ENCODE measurements at places on chromosomes 5 and 9.
A peak's percentile ranks its signal among the peaks of the same experiment; 100 is the strongest.

GRCh38 chr9:113307396-113307975 lies 4.3 kb upstream of the RNF183 start:
- DNase-seq = no peak

- peak; percentile 45 for DNase-seq
These were observed 665 bp downstream of the TCF7 start for GRCh38 chr5:134114886-134115805.

DNA sequence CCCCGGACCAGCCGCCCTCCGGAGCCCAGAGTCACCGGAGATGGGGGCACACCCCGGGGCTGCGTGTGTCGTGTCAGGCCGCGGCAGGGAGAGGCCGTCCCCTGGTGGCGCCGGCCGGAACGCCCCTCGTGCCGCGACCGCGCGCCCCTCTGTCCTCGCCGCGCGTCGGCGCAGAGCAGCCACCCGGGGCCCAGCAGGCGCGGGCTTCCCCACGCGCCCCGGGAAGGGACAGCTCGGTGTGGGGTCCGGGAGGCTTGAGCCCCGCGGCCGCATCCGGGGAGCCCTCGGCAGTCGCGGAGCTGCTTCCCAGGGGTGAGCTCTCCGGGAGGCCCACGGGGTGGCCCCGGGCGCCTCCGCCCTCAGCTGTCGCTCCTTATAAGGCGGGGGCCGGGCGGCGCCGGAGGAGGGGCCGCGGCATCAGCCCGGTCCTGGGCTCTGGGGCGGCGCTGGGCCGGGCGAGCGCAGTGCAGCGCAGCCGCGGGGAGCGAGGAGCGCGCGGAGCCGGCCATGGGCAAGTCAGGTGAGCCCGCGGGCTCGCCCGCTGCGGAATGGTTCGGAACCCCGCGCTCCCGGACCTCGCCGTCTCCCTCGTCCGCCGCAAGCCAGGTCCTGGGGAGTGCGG lies at the start of gene GLIPR2:
Gene GLIPR2 (plus strand): TSS at position 462 of the 622 bp plus-strand sequence. CDS start 46 bp downstream, at position 508.
- DNase-seq = no peak

DNA sequence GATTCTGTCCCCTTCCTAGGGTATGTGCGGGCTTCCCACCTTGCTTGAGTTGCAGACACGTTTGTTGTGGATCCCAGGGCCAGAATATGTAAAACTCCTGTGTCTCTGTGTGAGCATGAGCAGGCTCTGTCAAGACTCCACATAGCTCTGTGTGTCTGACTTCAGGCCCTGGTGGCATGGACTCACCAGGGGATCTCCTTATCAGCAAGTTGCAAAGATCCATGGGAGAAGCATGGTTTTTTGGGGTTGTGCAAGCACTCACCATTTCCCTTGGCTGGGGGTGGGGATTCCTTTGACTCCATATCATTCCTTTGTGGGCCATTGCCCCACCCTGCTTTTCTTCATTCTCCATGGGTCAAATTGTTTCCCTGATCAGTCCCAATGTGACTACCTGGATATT lies 205.6 kb downstream of the TUSC1 start:
- no peak for DNase-seq

DNA sequence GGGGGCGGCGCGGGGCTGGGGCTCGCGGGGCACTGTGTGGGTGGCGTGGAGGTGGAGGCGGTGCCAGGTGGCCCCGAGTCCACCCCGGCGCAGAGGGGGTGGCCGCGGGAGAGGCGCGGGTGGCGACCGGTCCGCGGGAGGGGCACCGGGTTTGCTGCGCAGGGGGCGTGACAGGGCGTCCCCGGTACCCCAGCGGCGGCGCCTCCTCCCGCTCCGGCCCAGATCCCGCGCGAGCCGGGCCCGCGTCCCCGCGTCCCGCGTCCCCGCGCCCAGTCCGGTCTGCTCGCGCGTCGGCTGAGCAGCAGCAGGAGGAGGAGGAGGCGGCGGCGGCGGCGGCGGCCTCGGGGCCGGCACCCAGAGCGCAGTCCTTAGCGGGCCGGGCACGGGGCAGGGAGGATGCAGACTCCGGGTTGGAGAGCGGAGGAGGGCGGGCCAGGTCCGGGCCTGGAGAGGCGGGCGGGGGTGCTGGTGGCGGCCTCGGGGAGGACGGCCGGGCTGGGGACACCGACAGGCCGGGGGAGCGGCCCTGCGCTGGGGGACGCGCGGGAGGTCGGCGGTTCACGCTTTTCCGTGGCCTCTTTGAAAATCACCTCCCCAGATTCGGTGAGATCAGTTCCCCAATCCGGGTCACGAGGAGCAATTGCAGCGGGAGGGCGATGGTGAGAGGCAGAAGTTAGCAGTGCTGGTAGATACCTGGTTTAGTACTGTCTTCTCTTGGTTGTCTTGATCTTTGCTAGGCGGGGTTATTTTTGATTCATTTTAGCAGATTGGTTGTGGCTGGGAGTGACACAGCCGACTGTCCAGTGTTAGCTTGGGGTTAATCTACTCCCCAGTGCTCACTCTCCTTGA lies 1.7 kb downstream of the TRIO start:
- DNase-seq = peak; percentile 9

- no peak for DNase-seq
These were observed 137.9 kb downstream of the KIAA0825 start for GRCh38 chr5:94480486-94480885.

DNA sequence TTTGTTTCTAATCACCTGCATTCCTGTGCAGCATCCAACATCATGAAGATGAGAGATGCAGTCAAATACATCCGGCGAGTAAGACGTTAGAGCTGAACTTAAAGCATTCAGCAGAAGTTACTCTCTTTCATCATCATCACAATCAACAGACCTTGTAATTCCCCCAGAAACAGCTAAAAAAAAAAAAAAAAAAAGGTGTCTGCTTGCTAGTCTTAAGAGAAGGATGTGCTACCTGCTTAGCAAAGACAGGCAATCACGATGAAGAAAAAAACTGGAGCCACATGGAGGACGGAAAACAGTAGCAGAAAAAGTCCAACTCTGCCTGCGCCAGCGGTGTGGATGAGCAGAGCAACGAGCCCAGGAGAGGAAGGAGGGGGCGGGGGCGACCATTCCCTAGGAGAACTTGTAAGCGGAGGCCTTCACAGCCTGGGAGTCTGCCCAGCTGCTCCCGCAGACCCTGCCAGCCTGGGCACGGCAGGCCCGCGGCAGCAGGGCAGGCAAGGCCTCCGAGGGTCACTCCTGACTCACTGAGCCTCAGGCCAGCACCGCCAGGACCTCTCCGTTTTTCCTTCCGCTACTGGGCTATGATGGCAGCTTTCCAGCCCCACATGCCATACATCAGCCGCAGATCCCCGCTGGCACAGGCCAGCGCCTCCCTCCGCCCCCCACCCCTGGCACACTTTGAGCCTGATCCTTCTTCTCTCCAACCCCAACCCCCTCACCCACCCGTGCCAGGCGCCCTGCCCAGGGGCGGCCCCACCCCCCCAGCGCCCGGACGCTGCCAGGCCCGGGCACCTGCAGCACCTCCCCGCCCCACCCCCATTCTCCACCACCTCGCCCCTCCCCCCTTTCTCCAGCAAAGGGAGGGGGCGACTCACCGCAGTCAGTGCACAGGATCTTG lies 1.4 kb downstream of the NRG2 start:
- no peak for DNase-seq
